ENCODE measurements at places on chromosomes 2 and 18.

- DNase-seq: peak; percentile 78
Measured at GRCh38 chr2:75538521-75539490, 21.9 kb downstream of the EVA1A start.

GRCh38 chr18:22844628-22845027 lies 88.5 kb upstream of the RBBP8 start:
- no peak for DNase-seq

- peak; percentile 75 for DNase-seq
Measured at GRCh38 chr18:9519399-9519798, 44.1 kb downstream of the RALBP1 start.

GRCh38 chr2:10949835-10950234 lies 38.1 kb downstream of the KCNF1 start:
- no peak for DNase-seq

DNA sequence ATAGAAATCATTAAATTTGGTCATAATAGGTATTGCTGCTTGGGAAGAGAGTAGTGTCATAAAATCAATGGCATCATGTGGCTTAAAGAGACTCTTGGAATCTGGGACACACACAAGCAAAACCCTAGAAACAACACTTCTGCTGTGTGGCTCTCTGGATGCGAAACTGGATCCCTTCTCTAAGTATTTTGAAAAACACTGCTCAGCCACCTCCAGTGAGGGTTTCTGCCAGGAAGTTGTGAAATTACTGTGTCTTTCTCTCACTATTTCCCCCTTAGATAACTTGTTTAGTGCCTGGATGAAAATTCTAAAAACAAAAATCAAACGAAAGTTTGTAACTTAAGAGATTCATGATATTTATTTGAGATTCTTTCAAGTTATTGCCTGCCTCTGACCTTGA lies 163.8 kb downstream of the RHBDD1 start:
- no peak for DNase-seq

- DNase-seq: peak; percentile 12
Measured at GRCh38 chr2:1082456-1083205, 132.0 kb downstream of the SNTG2 start.

- DNase-seq: no peak
Measured at GRCh38 chr2:200135082-200135481, 171.4 kb upstream of the SPATS2L start.

GRCh38 chr2:14587119-14587518 lies 45.4 kb upstream of the LRATD1 start:
- DNase-seq: no peak

GRCh38 chr18:34787931-34788532 lies 77.9 kb downstream of the DTNA start:
- peak; percentile 66 for DNase-seq

DNA sequence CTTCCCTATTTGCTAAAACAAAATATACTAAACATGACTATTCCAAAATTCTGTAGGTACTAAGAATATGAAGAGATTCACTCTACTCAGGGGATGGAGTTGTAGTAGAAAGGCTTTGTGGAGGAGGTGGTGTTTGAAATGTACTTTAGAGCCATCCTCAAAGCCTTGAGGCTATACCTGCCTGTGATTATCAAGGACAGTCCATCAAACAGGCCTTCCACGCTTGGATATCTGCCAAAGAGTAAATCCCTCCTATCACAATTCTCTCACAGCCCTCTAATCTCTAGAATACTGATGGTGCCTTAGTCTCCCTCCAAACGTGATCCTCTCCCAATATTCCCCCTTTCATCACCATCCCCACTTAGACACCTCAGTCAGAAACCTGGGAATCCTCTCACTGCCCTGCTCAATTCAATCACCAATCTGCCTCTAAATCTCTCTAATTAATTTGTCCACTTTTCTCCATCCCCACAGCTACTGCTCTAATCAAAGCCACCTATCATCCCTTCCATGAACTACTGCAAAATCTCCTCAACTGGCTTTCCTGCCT lies 13.1 kb downstream of the SOS1 start:
- no peak for DNase-seq

- DNase-seq: no peak
Measured at GRCh38 chr2:64361151-64361938, 92.6 kb upstream of the LGALSL start.

- DNase-seq: no peak
Measured at GRCh38 chr2:69720404-69720803, 21.5 kb upstream of the ANXA4 start.

DNA sequence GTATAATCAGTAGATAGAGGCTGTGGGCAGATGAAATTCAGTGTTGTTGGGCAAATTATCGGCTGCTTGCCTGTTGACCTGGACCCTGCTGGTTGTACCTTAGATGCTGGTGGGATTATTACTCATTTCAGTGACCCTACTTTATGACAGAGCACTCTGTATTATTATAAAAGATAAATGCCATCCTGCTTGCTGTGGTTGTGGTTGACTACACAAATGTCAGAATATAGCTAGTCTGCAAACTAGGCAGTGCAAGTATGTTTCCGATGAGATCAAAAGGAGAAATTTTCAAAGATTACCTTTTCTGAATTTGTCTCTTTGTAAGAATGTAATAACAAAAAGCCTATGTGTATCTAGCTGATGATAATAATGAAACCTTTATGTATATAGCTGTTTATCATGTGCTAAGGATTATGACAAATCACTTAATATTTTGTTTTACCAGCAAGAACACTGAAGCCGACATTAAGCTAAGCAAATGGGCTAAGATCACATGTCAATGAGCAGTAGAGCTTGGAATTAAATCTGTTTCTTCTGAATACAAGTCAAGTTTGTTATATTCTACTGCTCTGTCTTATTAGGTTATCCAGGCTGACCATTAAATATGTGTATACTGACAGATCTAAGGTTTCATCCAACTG lies 219.2 kb downstream of the CAMKMT start:
- DNase-seq: no peak

GRCh38 chr2:162566666-162567065 lies 222.7 kb downstream of the GCA start:
- no peak for DNase-seq

DNA sequence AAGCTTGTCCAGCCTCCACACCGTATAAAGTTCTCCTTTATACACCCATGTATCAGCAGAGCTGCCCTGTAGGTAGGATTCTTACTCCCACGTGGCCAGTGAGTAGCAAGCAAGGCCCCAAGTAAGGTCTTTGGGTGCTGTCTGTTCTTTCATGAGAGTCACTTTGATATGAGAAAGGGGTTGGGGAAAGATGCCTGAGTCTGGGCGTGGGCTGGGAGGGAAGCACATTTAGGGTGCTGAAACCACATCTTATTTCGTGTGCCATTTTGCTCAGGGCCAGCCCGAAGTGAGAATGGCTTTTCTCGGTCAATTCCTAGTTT lies 436 bp upstream of the ITPRIPL1 start:
- DNase-seq: no peak

DNA sequence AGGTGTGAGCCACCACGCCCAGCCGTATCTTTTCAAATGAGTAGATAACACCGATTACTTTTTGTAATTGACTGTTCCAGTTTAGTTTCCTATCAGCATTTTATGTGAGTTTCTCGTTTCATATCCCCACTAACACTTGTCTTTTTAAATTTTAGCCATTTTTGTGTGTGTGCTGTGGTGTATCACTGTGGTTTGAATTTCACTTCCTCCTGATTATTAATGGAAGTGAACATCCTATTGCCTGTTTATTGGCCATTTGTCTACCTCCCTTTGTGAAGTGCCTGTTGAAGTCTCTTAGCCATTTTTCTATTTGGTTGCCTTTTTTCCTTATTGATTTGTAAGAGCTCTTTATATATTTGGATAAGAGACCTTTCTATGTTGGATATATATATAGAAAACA lies 91.7 kb upstream of the STON1 start:
- DNase-seq: peak; percentile 29

- DNase-seq: no peak
Measured at GRCh38 chr2:18883616-18884456, 294.5 kb upstream of the NT5C1B start.

DNA sequence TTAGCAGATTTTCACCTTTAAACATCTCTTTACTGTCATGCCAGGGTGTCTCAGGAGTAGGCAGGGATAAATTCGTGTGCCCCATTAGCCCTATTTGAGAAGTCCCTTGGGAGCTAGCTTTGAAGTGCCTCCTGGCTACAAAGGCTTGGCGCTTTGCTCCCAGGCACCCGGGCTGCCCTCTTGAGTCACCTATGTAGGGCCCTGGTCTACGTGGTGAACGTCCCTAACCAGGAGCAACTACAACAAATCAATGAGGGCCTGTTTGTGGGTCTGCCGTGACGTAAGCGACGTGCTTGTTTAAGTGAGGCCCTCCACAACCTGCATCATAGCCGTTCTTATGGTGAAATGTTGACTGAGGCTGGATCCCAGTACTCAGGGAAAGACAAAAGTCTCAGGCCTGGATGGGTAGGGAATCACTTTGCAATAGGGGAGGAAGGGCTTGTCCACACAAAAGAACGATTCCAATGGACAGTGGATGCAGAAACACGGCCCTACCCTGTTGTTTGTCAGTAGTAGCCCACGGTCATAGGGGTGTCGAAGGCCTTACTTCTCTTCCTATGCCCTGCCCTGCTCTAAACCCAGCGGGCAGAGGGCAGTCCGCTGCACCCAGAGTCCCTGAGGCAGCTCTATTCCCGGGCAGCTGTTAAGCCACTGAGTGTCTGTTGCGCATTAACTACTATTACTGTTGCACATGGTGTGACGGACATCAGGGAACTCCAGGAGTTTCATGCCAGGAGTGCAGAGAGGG lies 93.9 kb downstream of the INHBB start:
- DNase-seq: no peak

DNA sequence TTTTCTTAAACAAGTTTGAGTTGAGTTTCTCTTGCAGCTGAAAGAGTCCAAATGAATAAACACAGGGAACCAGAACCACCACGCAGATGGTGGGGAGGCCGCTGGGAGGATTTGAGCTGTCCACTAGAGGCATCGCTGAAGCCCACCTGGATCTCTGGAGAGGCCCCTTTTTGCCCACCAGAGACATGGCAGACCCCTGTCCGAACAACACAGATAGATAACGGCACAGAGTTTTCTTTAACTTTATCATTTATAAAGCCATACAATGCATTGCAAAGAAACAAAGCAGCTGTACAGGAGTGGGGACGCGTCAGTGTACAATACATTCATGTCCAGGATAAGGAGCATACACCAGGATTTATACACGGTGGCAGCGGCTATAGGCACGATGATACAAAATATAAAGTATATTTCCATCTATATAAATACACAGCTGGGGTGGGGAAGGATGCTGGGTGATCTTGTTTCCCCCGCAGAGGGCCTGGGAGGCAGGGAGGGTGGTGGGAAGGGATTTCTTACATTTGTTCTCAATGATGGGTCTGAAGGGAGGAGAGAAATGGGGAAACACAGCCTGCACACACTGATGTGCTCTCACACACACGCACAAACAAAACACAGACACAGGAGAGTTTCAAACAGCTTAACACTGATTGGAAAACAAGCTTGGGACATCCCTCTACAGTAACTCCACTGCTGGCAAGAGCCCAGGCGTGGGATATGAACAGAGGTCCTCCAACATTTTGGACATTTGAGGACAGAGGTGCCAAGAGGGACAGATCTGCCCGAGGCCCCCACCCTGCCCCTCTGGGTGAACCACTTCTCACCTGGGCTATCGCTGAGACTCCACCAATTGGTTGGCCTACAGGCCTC lies 203.0 kb downstream of the TNS1 start:
- DNase-seq: no peak

DNA sequence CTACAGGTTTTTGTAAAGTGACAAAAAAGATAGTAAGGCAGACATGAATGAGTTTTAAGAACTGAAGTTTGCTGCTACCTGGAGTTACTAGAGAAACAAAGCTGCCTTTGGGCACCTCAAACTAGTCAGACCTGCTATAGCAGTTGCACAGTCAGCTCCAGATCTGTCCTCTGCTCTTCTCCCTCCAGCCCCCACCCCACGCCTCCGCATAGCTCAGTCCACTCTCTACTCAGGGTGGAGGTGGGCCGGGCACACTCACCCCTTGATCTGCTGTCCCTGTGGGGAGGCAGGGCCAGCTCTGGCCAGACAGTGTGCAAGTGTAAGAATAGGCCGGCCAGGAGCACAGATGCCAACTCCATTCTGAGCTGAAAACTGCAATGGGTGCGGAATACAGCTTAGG lies 4.1 kb downstream of the SERTAD2 start:
- no peak for DNase-seq

- no peak for DNase-seq
Measured at GRCh38 chr2:586641-587076, 90.5 kb downstream of the TMEM18 start.

- DNase-seq: no peak
Measured at GRCh38 chr2:211845338-211846035, 693.1 kb downstream of the ERBB4 start.

DNA sequence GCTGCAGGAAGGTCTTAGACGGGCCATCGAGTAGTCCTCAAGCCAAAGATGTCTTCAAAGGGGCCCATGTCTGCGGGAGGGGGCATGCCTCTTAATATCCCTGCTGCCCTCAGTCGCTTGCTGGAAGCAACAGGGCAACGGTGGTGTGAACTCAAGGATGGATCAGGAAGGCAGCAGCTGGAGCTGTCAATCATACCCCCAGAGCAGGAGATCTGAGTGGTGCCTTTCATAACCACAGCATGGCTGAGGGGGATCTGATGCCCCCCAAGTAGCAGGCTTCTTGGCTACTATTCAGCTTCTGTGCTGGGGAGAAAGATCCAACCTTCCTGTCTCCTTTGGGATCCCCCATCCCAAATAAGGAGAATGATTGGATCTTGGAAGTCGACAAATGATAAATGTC lies 46.4 kb downstream of the INSIG2 start:
- peak; percentile 18 for DNase-seq

DNA sequence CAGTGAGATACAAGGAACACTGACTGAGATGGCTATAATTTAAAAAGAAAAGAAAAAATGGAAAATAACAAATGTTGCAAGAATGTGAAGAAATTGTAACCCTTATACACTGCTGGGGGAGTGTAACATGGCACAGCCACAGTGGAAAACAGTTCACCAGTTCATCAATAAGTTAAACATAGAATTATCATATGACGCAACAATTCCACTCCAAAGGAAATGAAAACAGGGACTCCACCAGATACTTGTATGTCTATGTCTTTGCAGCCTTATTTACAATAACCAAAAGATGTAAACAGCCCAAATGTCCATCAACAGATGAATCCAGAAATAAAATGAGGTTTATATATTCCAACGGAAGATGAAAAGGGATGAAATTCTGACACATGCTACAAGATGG lies 30.8 kb downstream of the DDX18 start:
- DNase-seq: no peak

- no peak for DNase-seq
Measured at GRCh38 chr2:40412456-40412855, 39.4 kb downstream of the SLC8A1 start.
